ENCODE measurements at places on chromosomes 6 and 20.

- no peak for DNase-seq
Observed at GRCh38 chr20:51092338-51092737, 69.4 kb upstream of the KCNG1 start.

DNA sequence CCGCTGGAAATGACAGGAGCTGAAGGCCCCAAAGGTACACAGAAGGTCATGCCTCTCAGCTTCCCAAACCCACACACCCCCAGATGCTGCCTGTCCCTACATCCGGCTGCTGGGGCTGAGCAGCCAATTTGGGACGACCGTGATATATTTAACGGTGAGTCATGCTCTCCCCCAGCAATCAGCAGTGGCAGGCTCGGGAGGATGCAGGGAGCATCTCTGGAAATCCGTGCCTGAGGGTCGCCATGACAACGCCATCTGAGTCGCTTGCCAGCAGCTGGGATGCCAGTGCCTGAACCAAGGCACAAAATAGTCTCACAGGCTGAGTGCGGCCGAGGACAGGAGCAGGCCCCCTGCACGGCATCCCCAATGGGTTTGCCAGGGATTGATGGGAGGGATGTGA lies 57.9 kb downstream of the KCNB1 start:
- DNase-seq = no peak

GRCh38 chr20:49352751-49353150 lies 74.9 kb upstream of the ZNFX1 start:
- DNase-seq = no peak

- no peak for DNase-seq
Observed at GRCh38 chr20:34491226-34491931, 24.8 kb upstream of the DYNLRB1 start.

- no peak for DNase-seq
Observed at GRCh38 chr6:2432292-2432691, 186.9 kb upstream of the GMDS start.

GRCh38 chr6:103409475-103409874 lies 1450.2 kb downstream of the HACE1 start:
- DNase-seq = no peak

DNA sequence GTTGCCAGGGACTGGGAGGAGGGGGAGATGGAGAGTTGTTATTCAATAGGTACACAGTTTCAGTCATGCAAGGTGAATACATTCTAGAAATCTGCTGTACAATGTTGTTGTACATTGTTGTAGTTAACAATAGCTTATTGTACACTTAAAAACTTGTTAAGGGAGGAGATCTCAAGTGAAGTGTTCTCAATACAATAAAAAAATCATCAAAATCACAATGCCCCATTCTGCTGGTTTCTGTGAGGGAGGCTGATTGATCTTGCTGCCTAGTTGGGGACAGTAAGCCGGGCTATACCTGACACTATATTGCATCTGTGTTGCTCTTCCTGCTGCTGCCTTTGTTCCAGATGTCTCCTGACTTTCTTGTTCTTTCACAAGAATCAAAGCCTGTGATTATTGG lies 232.1 kb downstream of the LRFN2 start:
- no peak for DNase-seq

- DNase-seq = no peak
Observed at GRCh38 chr20:31595654-31596411, 9.3 kb upstream of the ID1 start.

DNA sequence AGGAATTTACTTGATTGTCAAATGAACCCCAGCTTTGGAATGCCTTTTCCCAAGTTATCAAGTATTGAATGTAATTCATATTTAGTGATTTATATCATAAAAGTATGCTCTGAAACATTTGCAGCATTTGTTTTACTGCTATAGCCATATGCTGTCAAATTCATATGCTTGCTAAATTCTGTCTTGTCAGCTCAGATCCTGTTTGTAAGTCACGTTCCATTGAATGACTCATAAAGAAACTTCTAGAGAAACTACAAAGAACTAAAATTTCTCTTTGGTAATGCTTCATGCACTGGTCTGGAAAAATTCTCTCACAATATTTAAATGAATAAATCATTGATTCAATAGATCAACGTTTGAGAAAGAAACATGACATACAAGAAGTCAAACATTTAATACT lies 445.9 kb downstream of the PHF3 start:
- no peak for DNase-seq

GRCh38 chr6:44828780-44829179 lies 441.3 kb downstream of the CDC5L start:
- no peak for DNase-seq

DNA sequence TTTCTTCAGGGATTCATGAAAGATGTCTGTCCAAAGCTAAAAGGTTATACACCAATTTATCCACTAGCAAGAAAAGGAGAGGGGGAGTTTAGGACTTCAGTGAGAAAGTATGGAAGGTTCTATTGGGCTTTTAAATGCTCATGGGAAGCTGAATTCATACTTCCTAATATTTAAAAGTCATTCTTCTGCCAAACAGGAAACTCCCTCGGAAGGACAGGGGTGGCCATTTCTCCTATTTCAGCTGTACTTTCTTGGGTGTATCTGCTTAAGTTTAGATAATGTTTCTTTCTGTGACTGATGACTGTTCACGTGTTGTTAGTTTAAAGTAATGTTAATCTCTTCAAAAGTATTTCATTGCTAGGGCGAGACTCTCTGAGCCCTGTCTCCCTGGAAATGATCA lies 80.5 kb upstream of the IFNGR1 start:
- DNase-seq = no peak

- DNase-seq = no peak
Observed at GRCh38 chr6:69953491-69953890, 87.1 kb downstream of the COL19A1 start.

GRCh38 chr6:106739387-106739786 lies 110.0 kb downstream of the QRSL1 start:
- no peak for DNase-seq

DNA sequence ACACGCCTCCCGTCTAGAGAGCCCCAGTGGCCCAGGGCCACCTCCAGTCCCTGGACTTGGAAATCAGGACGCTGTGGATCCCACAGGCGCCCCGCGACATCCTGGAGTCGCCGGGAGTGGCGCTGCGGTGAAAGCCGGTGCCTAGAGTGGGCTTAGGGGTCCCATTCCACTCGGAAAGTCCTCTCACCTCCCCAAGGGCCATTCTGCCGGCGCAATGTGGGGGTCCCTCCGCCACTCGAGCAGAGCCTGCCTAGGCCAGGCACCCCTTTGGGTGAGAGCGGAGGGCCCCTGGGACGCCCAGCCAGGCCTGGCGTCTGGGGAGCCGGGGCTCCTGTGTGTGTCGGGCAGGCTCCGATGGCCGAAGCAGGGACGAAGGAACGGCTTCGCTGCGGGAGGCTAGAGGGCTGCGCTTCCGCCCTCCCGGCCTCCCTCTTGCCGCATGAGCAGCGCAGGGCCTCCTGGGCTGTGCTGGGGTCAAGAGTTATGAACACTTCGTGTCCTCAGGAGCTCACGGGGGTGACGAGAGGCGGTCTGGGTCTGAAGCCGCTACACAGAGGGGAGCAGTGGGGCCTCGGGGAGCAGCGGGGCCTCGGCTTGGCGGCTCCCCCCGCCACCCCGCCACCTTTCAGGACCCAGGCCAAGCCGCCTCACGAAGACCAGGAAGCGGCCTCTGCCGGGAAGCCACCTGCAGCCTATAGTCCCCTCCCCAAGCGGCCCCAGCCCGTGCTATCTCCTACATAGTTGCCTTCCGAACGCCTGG lies 13.6 kb downstream of the POU3F2 start:
- no peak for DNase-seq

DNA sequence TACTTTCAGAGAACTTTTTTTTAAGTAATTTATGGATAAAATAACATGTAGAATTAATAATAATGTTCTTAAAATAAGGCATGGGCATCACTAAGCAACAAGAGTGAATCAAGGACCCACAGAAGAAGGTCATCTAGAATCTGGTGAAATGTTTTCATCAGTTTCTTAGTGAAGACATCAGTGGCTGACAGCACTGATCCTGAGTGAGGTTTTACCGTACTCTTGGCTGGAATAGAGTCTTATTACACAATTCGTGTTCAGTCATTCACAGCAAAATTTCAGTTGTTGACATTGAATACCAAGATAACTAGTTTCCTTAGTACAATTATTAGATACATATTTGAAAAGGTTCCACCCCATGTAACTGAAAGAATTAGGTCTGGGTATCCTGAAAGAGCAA lies 140.4 kb downstream of the C6orf58 start:
- no peak for DNase-seq

DNA sequence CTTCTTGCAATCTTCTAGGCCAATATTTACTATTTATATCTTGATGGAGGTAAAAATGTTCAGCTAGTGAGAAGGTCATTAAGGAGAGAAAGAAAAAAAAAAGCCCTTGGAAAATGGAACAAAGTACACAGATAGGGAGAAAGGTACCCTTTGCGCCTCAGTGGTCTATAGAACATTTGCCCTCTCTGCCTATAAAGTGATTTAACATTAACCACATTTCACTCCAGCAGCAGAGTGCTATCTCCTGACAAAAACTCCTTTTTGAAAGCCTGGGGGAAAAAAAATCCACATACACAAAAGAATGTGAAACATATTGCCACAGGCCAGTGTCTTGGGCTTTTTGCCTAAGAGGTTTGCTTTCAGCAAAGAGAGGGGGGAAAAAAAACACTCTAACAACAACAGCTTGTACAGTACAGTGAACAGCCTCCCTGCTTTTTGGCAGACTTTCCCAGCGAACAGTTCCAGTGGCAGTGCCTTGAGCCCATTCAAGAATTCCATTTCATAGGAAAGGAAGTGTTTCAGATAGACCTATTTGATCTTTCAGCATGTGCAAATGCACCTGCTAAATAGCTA lies 695 bp downstream of the ARHGAP18 start:
- no peak for DNase-seq

GRCh38 chr6:31750411-31751022 lies 10.7 kb downstream of the MSH5 start:
- DNase-seq = no peak

GRCh38 chr6:143750877-143751276 lies 73.1 kb downstream of the PHACTR2 start:
- no peak for DNase-seq

- no peak for DNase-seq
Observed at GRCh38 chr20:34472246-34472925, 43.8 kb upstream of the DYNLRB1 start.

- no peak for DNase-seq
Observed at GRCh38 chr6:105459049-105459448, 56.2 kb upstream of the PREP start.

GRCh38 chr6:168844821-168845609 lies 404.0 kb downstream of the SMOC2 start:
- no peak for DNase-seq

DNA sequence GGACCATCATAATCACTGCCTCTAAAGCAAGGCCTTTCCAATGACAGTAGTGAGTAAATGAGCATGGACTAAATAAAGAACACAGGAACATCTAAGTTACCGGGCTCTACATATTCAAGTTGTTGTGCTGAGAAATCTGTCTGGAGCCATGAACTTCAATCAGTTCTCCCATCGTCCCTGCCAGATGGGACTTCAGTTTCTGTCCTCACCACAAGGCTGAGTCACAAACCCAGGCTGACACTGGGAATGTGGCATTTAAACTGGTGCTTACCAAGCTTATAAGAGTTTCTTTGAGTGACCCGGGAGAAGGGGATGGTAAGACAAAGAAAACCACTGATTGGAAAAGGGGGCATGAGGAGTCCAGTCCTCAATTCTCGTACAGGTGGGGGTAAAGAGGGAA lies 497.0 kb downstream of the MAFB start:
- no peak for DNase-seq

DNA sequence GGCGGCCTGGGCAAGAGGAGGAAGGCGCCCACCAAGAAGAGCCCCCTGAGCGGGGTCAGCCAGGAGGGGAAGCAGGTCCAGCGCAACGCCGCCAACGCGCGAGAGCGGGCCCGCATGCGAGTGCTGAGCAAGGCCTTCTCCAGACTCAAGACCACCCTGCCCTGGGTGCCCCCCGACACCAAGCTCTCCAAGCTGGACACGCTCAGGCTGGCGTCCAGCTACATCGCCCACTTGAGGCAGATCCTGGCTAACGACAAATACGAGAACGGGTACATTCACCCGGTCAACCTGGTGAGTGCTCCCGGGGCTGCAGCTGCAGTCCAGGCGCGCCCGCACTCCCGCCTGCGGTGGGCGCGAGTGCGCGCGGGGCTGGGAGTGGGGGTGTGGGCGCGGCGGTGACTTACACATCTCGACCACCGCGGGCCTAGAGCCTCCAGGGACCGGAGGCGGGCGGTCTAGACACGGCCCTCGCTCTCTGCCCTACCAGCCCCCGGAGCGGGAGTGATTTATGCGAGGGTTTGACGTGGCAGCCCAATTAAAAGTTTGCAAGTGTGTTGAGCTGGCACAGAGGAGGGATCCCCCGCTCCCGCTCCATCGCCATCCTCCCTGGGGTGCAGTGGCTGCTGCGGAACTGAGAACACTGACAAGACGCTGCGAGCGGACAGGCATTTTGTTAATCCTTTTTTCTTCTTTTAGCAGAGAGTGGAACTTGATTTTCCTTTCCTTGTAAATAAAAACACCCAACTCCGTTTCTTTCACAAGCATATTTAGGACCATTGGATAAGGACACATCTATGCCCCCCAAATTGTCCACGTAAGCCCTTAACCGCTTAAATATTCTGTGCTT lies 867 bp downstream of the TCF21 start:
- DNase-seq = no peak

- DNase-seq = no peak
Observed at GRCh38 chr6:169165561-169166300, 87.9 kb downstream of the THBS2 start.

- no peak for DNase-seq
Observed at GRCh38 chr6:167410462-167410861, 85.6 kb downstream of the TTLL2 start.

- DNase-seq = peak; percentile 70
Observed at GRCh38 chr20:16574656-16575355, 1.6 kb upstream of the KIF16B start.

Data from NCI-H1930 (cell line).